ENCODE measurements at places on chromosomes 16 and 17.

GRCh38 chr17:43891851-43892646, 15.3 kb downstream of the MPP2 start:
- DNase-seq = no peak

DNA sequence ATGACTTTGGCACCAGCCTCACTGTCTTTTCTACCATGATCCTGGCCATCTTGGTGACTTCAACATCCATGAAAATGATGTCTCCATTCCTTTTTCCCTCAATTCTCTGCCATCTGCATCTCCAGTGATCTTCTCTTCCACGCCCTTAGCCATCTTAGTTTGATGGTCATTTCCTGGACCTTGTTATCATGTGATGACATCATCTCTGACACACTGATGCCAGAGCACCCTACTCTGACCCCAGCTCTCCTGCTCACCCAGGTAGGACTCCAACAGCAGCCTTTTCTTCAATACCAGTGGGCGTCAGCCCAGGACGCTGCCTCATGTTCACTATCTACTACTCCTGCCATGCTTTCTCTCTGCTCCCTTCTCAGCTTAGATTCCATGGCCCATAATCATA, 83.2 kb downstream of the ZZEF1 start:
- no peak for DNase-seq

- no peak for DNase-seq
Measured at GRCh38 chr16:3857189-3858043, 23.1 kb downstream of the CREBBP start.

GRCh38 chr17:66416207-66416940, 114.0 kb downstream of the PRKCA start:
- no peak for DNase-seq

DNA sequence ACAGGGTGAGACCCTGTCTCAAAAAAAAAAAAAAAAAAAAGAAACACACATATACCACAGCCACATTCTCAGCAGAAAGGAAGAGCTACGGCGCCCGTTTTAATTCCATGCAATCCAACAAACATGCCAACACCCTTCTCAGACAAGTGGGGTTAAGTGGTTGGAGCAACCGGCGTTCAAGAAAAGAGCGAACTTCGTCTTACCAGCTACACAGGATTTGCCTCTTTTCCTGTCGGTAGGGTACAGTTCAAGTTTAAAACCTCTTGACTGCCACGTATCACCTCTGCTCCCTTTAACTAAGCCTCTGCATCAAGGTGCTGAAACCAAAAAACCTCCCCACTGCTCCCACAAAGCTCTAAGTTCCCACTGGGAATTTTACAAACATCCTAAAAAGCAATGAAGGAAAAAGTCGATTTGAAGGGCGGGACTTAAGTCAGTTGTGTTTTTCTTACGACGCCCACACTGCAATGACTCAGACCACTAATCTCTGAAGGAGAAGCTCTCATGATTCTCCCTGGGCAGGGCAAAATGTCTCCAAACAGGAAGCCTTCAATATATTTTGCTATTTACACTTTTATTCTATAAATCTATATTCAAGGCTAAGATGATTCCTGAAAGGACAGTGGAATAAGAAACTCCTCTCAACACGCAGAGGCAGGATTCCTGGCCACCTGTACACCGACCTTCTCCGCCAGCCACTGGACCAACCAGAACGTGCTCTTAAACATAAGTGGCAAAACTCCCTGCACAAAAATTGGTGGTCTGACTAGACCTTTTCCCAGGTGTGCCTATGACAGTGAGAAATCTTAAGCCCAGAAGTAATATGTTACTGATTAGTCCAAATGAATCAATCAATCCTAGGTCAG, 18.8 kb downstream of the SRP68 start:
- DNase-seq = no peak

DNA sequence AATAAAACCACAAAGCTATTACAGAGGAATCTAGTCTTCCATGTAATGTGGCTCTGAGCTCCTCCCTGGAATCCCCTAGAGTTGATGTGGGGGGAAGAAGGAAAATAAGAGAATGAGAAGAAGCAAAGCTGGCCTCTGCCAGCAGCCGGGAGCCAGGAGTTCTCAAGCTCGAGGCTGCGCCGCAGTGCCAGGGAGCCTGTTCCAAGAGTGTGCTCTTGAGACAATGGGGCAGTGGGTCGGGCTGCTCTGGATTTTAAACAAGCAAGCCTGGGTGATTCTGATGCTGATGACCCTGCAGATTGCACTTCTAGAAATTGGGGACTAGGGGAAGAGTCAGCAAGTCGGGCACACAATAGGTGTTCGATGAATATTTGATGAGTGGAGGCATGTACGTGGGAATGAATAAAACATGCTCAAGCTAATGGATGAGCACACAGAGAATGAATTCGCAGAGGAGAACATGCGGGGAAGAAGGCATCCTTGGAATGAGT, 119.9 kb downstream of the CMIP start:
- DNase-seq = no peak

DNA sequence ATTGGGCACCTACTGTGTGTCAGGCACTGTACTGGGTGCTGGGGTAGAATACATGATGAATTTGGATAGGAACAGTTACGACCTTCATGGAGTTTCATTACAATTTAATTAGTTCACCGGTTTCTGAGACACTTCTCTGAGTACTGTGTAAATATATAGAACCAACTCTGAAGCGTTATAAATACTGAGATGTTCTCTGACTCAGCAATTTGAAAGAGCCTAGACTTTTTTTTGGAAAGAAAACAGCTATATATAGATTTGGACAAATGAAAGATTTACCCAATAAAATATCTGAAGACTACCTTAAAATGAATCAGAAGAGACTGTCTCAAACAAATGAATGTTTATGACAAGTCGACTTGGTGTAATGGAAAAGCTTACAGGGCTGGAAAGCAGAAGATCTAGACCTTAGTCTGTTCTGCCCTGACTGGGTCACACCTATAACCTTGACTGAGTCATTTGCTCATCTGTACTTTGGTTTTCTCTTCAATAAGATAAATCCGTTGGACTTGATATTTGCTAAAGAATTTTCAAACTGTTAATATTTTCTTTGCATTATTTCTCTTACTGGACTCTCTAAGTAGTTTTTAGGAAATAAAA, 4.6 kb upstream of the GAN start:
- DNase-seq = no peak

- DNase-seq = peak; percentile 77
Measured at GRCh38 chr16:728131-728889, 1.4 kb downstream of the HAGHL start.

- no peak for DNase-seq
Measured at GRCh38 chr16:69431948-69432468, 7.6 kb downstream of the CYB5B start.

GRCh38 chr17:1904273-1905182, 74.7 kb downstream of the RPA1 start:
- DNase-seq = no peak

DNA sequence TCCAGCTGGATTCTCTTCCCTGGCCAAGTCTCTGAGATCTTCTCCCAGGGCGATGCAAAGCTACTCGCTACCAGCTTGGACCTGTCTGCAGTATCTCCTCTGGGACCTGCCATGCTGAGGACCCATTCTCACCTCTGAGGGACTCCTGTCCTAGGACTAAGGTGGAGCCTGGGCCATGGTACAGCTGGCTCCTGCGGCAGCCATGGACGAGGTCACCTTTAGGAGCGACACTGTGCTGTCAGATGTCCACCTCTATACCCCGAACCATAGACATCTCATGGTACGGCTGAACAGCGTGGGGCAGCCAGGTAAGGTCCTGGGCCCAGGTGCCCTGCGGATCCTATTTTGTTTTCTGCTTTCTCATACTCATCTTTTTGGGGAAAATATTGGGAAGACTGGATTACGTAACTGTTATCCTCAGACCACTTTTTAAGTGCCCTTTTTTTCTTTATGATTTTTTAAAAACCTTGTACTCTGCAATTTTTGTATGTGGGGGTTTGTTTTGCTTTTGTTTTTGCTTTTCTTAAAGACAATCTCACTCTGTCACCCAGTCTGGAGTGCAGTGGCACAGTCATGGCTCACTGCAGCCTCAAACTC, 4.1 kb downstream of the METTL22 start:
- no peak for DNase-seq

- DNase-seq = no peak
Measured at GRCh38 chr16:83973581-83974385, 5.7 kb downstream of the NECAB2 start.

DNA sequence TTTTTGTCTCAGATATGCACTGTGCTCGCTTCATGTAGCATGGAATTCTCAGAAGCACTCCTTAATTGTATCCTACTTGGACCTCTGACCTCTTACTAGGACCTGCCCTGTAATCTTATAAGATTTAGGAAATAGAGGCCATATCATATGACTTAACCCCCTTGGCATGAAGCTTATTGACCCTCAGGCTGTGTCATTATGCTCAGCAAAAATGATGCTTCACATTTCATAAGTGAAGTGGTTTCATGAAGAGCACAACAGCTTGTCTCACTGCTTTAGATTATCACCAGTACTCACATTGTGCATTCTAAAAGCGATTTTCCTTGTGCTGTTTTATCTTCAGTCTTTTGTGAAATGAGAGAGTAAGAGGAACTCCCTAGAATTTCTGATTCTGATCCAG, 6.4 kb downstream of the PHKB start:
- no peak for DNase-seq

- DNase-seq = no peak
Measured at GRCh38 chr16:77273815-77274214, 74.6 kb downstream of the SYCE1L start.

GRCh38 chr16:55653106-55653505, 2.7 kb upstream of the SLC6A2 start:
- no peak for DNase-seq

DNA sequence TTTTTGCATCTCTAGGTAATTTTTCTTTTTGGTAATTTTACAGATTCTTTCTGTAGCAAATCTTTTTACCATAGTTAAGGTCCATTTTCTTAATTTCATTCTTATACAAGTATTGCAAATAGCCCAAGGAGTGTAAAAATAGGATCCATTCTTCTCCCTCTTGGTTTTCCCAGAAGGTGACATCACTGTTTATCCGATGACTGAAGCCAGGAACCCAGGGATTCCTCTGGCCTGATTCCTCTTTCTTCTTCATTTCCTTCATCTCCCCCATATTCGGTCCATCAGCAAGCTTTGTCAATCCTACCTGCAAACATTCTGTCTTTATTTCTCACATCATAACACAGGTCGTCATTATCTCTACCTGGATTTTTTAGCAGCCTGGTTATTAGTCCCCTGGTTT, 5.3 kb downstream of the RBBP6 start:
- no peak for DNase-seq

DNA sequence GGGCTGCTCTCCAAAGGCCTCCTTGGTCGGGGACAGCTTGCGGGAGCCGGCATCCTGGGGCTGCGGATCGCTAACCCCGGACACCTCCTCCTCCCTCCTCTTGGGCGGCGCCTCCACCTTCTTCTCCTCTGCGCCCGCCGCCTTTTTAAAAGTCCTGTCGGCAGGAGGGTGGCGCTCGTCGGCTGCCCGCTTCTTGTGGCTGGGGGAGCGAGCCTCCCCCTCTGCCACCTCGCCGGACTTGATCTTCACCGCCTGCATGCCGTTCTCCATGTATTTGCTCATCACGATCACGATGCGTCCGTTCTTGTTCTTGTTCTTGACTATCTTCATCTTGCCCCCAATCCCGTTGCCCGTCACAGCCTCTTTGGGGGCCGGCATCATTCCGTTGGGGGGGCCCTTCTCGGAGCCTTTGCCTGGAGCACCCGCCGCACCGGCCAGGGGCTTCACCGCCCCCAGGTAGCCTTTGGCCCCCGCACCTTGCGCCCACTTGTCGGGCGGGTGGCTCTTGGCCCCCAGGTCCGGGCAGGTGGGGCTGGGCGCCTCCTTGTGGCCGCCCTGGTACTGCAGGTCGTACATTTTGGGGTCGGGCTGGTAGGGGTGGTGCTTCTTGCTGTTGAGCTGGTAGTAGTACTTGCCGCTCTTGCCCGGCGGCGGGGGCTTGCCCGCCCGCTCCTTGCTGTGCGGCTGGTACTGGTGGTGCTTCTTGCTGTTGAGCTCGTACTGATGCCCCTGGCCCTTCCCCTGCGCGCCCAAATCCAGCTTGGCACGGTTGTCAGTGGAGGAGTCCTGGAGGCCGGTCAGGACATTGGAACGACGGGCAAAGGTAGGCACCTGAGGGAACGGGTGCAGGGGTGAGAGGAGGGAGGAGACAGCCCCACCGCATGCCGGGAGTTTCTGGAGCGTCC, 4.4 kb downstream of the CBX4 start:
- no peak for DNase-seq

DNA sequence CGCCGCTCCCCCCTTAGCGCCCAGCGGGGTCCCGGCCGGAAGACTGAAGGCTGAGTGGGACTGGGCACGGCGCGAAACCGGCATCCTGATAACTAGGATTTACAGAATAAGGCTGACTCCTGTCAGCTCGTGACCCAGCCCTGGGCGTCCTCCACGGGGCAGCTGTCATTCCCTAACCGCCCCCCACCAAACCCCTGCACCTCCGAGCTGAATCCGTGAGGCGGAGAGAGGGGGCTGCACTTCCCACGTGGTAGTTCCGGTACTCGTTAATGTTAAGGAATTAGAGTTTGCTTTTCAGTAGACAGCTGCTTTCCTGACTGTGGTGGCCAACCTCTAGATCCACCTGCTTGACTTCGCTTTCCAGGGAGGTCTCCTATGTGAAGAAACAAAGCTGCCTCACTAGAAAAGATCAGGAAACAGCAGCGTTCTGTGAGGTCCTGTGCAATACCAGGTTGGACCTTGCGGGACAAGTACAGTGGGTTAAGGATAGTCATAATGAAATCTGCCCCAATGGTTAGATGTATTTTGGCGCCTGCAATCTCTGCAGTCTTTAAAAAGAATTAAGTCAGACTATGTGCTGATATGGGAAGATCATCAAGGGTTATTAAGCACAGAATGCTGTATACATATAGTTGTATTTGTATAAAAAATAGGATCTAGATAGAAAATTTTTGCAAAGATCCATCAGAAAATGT, 1.1 kb upstream of the WBP2 start:
- DNase-seq = no peak

- DNase-seq = no peak
Measured at GRCh38 chr16:22323173-22323958, 26.2 kb downstream of the POLR3E start.

- peak; percentile 12 for DNase-seq
Measured at GRCh38 chr17:16940116-16940881, 31.6 kb downstream of the TNFRSF13B start.

- no peak for DNase-seq
Measured at GRCh38 chr16:85909932-85910853, 11.2 kb downstream of the IRF8 start.

GRCh38 chr17:79146562-79146961, 71.9 kb downstream of the ENGASE start:
- DNase-seq = no peak

- DNase-seq = no peak
Measured at GRCh38 chr17:58480090-58480489, 8.1 kb downstream of the HSF5 start.

DNA sequence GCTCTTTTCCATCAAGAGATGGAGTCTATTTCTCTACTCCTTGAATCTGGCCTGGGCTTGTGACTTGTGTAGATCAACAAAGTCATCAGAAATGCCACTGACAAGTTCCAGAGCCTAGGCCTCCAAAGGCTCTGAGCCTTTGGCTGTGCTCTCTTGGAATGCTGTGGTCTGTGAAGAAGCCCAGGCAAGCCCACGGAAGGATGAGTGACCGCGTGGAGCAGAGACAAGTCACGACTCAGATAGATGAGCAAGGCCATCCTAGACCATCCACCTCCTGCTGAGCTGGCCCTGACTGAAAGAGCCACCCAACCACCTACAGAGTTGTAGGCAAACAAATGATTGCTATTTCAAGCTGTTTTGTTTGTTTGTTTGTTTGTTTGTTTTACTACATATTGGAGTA, 11.6 kb upstream of the ICAM2 start:
- no peak for DNase-seq

- peak; percentile 81 for DNase-seq
Measured at GRCh38 chr17:57671667-57672632, 73.1 kb downstream of the CCDC182 start.
